ENCODE measurements at places on chromosomes 7 and 10.

GRCh38 chr10:13219685-13220670 lies 14.2 kb downstream of the UCMA start:
- peak; percentile 73 for DNase-seq

GRCh38 chr7:158430308-158431034 lies 157.2 kb downstream of the PTPRN2 start:
- DNase-seq: no peak

- DNase-seq: no peak
These were observed 34.6 kb downstream of the CARD11 start for GRCh38 chr7:3009086-3009485.

- DNase-seq: no peak
These were observed 806.8 kb downstream of the GRM8 start for GRCh38 chr7:126445991-126446390.

- DNase-seq: no peak
These were observed 101.8 kb upstream of the FZD8 start for GRCh38 chr10:35743851-35744250.

DNA sequence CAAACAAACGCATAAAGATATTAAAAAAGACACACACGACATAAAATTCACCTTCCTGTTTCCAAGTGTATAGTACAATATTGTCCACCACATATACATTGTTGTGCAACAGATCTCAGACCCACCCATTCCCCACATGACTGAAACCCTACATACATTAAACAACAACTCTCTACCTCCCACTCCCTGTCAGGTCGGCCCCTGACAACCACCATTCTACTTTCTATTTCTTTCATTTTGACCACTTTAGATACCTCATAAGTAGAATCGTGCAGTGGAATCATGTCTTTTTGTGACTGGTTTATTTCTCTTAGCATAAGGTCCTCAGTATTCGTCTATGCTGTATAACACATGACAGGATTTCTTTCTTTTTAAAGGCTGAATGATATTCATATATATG lies 320.5 kb downstream of the BBS9 start:
- no peak for DNase-seq

- no peak for DNase-seq
These were observed 179.2 kb downstream of the PTPRN2 start for GRCh38 chr7:158408318-158408920.

DNA sequence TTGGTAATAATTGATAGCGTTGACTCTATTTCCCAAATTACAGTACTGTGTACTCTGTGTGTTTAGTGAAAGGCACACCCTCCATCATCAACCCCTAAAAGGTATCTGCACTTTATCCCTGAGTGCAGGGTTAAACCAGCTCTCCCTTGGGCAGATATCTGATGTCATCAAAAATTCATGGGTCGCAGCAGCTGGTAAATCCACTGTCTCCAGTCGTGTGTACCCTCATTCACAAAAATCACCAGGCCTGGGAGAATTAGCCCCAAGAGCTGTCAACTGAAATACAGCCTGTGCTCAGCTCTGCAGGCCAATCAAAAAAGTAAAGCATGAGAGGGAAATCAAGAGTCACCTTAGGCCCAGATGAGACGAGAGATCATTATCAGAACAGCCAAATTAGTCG lies 103.7 kb downstream of the HIP1 start:
- DNase-seq: no peak

DNA sequence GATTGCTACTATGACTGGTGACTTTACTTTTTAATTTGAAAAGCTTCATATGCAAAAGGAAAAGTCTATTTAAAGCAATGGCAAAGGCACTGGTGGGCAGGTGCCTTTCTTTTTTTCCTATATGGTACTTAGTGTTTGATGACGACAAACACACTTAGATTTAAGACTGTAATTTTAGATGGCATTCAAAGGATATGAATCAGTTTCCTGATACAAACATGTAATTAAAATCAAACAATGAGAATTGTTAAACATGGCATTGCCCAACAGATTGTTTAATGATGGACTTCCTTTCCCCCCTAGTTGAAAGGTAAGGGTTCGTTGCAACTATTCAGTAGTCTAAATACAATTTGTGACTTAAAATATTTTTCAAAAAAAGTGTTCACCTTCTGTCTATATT lies 106.5 kb upstream of the SEMA3C start:
- no peak for DNase-seq

DNA sequence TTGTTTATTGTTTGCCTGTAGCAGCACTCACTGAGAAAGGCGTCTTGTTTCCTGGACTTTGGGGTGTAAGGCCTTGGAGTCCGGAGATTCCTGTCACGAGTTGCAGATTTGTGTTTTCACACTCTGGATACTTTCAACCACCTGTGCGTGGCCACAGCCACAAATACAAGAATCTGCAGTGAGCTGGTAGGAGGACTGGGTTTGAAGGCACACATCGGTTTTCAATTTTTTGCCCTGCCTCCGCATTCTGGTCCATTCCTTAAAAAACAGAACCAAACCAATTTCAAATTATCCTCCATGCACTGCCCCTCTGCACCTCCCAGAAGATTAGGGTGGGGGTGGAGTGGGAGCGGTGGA lies 619 bp downstream of the EXOC4 start:
- peak; percentile 47 for DNase-seq

DNA sequence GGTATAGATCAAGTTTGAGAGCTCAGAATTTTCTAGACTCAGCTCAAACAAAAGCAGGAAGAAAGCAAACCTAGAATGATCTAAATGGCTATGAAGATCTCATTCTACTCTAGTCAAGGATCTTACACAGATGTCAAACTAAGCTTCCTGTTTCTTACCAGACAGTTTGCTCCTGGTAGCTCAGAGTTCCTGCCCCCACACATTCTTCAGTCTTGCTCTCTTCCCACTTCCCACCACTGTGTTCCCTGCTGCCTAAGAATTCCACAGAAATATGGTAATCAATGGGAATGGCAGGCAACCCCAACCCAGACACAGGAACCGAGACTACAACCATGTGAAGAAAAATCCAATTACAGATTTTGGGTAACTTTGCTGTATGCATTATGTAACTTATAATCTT lies 133.4 kb upstream of the PTN start:
- no peak for DNase-seq

DNA sequence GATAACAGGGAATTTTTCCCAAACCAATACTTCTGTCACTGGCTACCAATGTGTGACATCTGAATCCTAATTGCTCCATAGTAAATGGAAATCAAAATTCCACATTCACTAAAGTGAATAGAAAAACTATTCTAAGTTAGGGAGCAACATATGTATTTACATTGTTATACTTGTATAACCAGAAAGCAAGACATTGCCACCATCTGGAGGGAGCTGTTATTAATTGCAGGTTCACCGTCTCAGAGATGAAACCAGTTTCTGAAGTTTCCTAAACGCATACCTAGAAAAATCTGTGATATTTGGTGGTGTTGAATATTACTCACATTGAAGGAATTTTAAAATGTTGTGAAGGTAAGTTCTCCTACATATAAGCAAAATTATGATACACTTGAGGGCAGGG lies 390.1 kb downstream of the NXPH1 start:
- DNase-seq: peak; percentile 5

DNA sequence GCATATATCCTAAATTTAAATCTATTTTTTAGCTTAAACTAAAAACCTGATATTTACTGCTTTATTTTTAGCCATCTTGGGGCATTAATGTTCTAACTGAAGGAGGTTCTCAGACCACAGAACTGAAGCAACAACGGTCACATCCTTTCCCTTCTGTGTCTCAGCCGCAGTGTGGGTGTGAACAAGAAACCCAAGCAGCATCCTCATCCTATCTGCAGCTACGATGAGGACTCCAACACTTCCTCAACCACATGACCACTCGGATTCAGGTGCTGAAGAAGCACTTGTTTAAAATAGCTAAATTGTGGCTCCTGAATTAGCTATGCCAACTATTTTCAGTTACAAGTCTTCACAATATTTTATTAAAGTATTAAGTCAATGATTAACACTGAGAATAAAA lies 5.3 kb downstream of the ESYT2 start:
- DNase-seq: no peak

GRCh38 chr10:75461672-75462649 lies 30.5 kb downstream of the LRMDA start:
- DNase-seq: no peak

DNA sequence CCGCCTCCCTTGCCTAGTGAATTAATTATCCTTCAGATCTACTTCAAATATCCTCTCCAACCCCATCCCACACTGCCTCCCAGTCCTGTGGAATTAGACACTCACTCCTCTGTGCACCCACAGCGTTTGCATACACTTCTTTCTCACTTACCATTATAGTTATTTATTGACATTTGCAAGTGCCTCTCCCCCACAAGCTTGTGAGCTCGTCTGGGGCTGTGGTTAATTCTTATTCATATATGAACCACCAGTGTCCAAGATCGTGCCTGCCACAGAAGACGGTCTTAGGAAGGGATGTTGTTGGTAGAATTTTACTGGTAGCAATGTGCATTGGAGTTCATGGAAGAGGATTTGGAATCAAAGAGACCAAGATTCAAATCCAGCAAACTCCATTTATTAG lies 68.1 kb upstream of the AOAH start:
- DNase-seq: no peak

DNA sequence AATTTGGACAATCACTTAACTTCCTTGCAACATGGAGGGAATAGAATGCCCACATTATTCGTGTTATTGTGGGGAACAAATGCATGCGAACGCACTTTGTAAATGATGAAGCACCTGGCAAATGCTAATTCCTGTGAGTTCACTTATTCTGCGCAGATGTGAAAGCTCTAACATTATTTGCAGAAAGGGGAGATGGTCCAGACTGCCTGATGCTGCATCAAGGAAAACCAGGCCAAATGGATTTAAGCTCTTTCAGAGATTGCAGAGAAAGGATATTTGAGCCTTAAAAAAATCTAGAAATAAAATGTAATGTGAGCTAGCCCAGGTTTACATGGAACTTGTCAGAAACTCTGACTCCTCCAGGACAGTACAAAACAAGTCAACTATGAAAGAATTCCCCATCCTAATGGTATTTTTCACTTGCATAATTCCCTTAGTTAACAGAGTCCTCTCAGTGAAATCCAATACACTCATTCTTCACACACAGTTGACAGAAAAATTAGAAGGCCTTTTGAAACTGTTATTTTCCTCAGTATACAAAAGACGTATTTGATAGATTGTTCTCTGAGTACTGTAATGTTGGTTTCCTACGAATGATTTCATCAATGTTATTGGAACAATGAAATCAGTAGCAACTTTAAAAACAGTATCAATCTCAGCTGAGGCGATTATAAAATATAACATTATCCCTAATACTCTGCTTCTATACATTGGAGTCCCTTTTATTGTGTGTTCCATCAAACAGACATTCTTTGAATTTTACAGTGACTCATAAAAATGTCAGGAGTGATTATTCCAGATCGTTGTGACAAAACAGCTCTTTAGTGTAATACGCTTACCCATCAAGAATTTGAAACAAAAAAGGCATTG lies 136.3 kb upstream of the ANK3 start:
- no peak for DNase-seq

DNA sequence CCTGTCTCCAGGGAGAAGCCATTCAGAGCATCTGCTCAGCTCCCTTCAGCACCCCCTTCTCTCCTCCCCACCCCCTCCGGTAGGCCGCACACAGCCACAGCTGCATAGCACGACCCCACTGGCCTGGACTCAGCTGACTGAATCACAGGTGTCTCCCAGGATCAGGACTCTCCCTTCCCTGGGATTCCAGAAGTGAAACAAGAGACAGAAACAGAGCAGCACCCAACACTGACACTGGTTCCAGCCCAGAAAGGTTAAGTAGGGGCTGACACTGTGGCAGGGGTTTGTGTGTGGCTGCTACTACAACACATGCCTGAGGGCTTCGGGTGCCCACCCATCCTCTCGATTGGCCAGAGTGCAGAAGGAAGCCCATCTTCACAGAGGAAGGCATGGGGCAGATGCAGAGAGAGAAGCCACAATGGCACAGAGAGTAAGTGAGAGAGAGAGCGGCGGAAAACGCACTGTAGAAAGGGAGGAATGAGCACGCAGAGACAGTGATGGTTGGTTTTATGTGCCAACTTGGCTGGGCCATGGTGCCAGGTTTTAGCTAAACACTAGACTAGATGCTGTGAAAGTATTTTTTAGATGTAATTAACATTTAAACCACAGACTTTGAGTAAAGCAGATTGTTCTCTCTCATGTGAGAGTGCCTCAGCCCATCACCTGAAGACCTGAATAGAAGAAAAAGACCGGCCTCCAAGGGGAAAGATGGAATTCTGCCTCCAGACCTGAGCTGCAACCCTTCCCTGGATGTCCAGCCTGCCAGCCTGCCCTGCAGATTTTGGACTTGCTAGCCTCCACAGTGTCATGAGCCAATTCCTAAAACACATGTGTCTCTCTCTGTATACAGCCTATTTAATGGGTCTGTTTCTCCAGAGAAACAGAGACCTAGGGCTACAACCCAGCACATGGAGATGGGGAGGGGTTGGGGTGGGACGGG lies 107.5 kb downstream of the GRB10 start:
- DNase-seq: no peak

GRCh38 chr10:108338146-108338545 lies 1173.6 kb upstream of the SORCS1 start:
- DNase-seq: no peak

GRCh38 chr10:14601326-14601725 lies 173.4 kb downstream of the FAM107B start:
- DNase-seq: no peak

DNA sequence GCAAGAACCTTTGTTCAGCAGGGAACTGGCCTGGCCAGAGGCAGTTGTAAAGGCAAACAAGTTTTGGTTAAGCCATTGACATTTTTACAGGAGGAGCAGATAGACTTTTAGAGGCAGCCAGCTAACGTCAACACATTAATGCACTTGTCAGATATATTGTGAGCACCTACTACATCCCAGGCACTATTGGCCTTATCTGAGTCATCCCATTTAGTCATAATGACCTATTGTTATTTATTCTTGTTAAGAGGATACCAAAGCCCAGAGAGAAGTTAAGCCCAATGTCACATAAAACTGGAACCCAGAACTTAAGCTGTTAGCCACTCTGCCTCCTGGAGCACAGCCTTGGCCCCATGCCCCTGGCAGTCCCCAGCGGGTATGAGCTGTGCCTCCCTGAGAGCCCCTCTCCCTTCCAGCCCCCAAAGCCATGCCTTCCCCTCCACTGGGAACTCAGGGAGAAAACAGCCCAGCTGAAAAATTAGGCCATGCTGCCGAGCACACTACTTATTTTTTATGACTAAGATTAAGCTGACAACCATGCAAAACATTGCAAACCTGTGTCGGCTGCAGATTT lies 32.7 kb upstream of the TRIM8 start:
- no peak for DNase-seq

DNA sequence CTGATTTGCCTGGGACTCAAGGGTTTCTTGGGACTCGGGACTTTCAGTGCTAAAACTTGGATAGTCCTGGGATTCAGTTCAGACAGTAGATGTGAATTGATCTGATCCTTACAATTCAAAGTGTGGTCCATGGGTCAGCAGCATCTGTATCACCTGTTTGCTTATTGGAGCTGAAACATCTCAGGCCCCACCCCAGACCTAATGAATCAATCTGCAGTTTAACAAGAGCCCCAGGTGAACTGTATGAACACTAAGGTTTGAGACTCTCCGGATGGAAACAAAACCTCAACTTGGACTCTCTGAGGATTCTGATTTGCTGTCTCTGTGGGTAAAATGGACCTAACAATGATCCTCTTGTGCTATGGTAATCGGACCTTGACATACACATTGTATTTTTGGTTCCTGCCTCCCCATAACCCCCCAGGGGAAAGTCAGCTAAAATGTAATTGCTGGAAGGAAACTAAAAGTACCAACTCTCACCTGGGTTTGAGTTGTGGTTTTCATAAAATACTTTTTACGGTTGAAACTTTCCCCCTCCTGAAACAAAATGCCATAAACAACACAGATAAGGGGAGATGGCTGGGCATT lies 11.7 kb downstream of the CYP26A1 start:
- DNase-seq: no peak
